MV-4-11 (cell line): ENCODE measurements at places on chromosomes 13 and 19.

GRCh38 chr19:4456476-4456842 lies 1.1 kb downstream of the UBXN6 start:
- DNase-seq: peak; percentile 59

GRCh38 chr13:34951528-34951927 lies 9.5 kb downstream of the NBEA start:
- no peak for DNase-seq

GRCh38 chr13:21541980-21542379 lies 62.0 kb downstream of the MICU2 start:
- DNase-seq: peak; percentile 74

DNA sequence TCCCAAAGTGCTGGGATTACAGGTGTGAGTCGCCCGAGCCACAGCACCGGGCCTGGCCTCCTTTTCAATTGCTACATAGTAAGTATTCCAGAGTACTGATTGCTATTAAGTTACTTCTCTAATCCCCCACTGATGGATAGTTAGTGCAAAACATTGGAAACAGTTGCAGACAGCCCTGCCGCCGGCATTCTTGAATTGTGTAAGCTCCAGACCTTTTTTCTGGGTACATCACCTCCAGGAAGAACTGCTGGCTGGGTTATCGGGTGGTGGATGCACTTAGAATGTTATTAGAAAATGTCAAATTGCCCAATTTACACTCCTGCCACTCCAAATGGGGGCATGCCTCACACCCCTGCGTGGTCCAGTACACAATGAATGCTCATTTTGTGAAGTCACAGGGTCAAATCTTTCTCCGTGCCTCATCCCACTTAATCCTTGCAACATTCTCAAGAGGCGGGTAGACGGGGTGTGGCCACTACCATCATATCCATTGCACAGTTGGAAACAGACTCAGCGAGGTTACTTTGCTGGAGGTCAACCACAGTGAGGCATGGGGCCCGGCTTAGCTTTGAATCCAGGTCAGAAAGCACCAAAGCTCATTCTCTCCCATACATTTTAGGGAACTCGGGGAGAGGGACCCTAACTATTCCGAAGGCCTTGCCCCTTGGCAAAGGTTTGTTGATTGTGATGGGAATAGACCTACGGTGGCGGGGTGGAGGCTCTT lies 1.0 kb upstream of the KDM4B start:
- DNase-seq: peak; percentile 77

DNA sequence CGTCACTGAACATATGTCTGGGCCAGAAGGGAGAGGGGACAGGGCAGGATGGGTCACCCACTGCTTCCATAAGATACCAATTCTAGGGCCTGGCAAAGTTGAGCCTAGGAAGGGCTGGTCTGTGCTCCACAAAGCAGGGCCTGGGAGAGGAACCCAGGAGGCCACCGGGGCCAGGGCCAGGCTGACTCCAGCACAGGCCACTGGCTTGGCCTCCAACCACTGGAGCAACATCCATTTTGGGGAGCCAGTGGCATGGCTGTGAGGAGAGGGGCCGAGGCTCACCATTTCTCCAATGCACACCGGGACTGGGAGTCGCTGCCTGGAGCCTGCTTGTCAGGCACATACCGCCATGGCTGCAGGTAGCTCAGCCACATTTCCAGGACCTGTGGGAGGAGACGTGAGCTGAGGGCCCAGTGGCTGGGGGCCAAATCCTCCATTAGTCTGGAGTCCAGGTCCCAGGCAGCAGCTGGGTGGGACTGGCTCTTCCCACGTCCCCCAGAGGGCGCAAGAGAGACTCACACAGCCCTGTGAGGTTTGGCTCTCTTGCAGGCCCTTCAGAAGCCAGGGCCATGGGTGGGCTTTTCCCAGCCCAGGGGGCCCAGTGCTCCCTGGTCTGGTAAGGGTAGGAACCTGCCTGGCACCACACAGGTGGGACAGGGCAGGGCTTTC lies 27.7 kb downstream of the TUBA3C start:
- no peak for DNase-seq

- DNase-seq: no peak
Observed at GRCh38 chr13:109160357-109160756, 530.9 kb downstream of the MYO16 start.

DNA sequence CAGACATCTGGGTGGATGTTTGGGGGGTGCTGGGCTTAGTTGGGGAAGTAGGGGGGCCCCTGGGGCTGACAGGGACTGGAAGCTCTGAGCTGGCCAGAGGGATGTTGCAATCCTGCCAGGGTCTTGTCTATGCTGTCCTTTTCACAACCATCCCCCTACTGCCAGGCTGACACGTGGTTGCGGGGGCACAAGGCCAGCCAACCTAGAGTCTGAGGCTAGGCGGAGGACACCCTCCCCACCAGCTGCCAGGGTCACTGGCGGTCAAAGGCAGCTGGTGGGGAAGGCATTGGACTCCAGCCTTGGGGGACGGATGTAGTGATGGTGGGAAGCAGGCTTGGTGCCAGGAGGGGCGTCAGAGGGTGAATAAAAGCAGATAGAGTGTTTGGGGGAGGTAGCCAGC lies 1.6 kb upstream of the APOC1 start:
- DNase-seq: peak; percentile 72

- DNase-seq: no peak
Observed at GRCh38 chr19:36950335-36951119, 34.4 kb downstream of the ZNF568 start.

DNA sequence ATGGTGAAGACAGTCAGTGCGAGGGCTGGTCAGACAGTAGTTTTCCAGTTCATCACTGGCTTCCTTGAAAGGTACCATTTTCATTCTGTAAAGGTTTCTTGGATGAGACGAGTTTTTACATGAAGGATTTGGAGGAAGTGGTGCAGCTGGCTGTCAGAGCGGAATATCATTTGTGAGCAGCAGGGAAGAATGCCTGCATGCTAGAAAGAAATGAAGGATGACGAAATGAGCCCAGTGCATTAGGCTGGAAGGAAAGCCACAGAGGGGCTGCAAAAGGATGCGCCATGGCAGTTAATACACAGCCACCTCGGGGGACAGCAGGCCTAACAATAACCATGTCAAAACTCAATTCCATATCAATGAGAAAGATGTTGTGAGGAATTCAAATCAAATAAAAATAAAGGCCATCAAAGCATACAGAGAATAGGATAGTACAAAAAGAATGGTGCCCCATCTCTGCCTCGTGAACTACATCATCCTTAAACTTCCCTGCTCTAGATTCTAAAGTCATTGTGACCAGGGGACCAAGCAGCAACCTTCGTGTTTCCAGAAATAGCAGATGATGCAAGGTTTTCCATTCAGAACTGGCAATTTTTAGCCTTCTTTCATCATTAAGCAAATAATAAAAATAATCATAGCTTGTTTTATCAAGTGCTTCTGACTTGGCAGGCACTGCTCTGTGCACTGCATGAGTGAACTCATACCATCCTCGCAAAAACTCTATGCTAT lies 504.2 kb downstream of the RFC3 start:
- no peak for DNase-seq

DNA sequence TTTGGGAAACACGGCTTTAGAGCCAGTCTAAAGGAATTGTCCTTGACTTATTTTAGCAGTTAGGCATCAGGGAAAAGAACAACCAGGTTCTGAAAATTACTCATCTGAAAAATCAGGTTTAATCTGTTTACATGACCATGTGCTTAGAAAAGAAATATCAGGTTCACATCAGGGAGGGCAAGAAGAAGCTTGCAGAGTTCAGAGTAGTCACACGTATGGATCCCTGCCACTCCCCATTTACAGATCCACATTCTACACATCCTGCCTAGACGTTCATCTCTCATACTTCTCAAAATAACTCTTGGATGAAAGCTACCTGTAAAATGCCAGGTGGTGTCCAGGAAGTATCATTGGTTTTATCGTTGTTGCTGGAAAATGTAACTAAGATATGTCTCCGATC lies 14.0 kb upstream of the PHF11 start:
- no peak for DNase-seq

- no peak for DNase-seq
Observed at GRCh38 chr13:94178625-94179244, 300.7 kb downstream of the DCT start.

GRCh38 chr13:110957181-110957884 lies 42.5 kb upstream of the ANKRD10 start:
- DNase-seq: peak; percentile 75

- DNase-seq: no peak
Observed at GRCh38 chr13:112246731-112247470, 129.3 kb upstream of the SPACA7 start.

DNA sequence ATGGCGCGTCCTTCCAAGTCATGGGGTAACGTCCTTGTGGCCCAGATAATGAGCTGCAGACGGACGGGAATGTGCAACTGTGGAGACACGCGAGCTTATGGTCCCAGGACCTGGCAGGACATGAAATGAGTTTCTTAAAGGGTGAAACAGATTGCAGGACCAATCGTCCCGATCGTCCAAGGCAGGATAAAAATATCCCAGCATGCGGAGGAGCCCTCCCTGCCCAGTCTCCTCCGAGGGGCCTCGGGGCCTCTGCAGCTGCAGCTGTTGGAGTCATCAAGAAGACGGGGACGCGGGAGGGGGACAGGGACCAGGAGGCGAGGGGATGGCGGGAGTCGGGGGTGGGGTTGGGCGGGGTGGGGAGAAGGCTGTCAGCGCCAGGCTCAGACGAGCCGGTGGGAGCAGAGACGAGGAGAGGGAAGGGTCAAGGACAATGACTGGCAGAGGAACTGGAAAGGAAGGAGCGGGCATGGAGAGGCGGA lies 14.4 kb upstream of the GARIN5A start:
- DNase-seq: no peak

DNA sequence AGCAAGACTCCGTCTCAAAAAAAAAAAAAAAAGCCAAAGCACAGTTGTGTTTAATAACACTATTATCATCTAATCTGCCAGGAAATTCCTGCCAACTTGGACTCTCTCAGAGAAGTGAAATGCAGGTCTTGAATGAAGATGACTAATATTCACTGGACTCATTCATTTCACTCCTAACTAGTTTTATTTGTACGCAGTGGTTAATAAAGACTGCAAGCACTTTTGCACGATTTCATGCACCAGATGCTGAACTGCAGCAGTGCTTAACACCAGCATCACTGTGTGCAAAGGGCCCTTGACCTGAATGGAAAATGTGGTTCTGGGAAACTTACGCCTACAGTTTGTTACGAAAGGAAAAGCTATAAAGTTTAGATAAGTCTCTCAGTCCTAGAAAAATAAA lies 63.3 kb downstream of the DHRS12 start:
- no peak for DNase-seq

- peak; percentile 32 for DNase-seq
Observed at GRCh38 chr19:46530636-46531035, 35.0 kb upstream of the PNMA8B start.

DNA sequence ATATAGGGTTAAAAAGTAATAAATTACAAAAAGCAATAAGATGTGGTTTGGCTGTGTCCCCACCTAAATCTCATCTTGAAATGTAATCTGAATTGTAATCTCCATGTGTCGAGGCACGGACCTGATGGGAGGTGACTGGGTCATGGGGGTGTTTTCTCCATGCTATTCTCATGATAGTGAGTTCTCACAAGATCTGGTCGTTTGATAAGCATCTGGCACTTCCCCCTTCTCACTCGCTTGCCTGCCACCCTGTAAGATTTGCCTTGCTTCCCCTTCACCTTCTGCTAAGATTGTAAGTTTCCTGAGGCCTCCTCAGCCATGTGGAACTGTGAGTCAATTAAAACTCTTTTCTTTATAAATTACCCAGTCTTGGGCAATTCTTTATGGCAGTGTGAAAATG lies 577.4 kb downstream of the TBC1D4 start:
- no peak for DNase-seq

DNA sequence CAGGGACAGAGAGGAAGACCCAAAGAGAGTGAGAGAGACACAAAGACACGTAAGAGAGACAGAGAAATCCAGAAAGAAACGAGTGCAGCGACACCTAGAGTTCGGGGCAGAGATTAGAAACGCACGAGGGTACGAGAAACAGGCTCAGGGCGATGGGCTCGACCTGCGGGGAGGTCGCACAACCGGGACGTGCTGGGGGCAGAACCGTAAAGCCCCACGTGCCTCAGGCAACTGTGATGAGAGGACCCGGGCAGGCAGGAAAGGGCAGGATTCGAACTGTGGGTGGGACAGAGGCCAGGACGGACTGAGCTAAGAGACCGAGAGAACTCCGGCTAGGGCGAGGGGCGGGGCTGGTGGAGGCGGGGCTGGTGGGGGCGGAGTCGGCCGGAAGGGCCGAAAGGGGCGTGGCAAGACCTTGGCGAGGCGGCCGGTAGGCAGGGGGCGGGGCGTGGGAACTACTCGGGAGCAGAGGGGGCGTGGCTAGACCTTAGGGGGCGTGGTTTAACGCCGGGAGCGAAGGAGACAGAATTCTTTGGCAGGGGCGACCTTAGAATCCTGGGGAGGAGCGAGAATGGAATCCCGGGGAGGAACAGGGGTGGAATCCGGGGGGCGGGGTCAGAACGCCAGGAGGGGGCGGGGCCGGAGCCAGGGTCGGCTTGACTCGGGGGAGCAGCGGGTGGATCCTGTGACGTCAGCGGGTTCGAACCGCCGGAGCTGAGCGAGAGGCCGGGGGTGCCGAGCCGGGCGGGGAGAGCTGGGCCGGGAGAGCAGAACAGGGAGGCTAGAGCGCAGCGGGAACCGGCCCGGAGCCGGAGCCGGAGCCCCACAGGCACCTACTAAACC lies at the start of gene NECTIN2:
TSS of gene NECTIN2 (plus strand) at position 686 of the 843 bp plus-strand sequence. CDS start 229 bp downstream, outside the sequence.
- peak; percentile 93 for DNase-seq

- no peak for DNase-seq
Observed at GRCh38 chr13:26686285-26686684, 74.3 kb downstream of the GPR12 start.

DNA sequence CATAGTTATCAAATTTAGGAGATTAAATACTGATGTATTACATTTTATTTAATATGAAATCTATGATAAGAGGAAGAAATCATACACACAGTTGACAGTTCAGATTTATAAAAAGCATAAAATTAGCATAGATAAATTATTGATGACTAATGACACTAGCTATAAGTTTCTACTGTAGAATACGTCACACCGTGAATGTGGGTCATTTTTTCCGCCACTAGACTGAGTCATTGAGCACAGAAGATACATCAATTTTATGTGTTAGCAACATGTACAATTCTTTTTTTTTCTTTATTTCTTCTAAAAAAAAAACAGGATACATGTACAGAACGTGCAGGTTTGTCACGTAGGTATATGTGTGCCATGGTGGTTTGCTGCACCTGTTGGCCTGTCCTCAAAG lies 22.2 kb downstream of the AP2S1 start:
- DNase-seq: no peak

DNA sequence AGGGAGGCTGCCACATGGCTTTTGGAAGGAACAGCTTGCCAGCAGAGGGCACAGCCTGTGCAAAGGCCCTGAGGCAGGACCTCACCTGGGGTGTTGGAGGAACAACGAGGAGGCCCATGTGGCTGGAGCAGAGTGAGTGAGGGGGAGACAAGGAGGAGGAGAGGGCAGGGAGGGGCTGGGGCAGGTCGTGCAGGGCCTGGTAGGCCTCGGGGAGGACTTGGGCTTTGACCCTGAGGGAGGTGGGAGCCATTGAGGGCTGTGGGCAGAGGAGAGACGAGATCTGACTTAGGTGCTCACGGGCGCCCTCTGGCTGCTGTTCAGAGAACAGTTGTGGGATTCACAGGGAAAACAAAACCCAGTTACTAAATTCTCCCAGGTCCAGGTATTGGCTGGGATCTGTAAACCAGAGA lies 25.2 kb downstream of the ZNRF4 start:
- no peak for DNase-seq

- DNase-seq: no peak
Observed at GRCh38 chr19:46232468-46232867, 2.9 kb downstream of the IGFL1 start.

GRCh38 chr19:38361633-38362075 lies 12.7 kb upstream of the PSMD8 start:
- DNase-seq: peak; percentile 70

- peak; percentile 65 for DNase-seq
Observed at GRCh38 chr19:11377237-11377636, 2.8 kb downstream of the SWSAP1 start.
